ENCODE measurements at places on chromosomes 7 and 10.

- peak; percentile 64 for DNase-seq
Measured at GRCh38 chr10:60148266-60148840, 241.3 kb downstream of the ANK3 start.

- no peak for DNase-seq
Measured at GRCh38 chr7:16708511-16708910, 45.0 kb upstream of the TSPAN13 start.

DNA sequence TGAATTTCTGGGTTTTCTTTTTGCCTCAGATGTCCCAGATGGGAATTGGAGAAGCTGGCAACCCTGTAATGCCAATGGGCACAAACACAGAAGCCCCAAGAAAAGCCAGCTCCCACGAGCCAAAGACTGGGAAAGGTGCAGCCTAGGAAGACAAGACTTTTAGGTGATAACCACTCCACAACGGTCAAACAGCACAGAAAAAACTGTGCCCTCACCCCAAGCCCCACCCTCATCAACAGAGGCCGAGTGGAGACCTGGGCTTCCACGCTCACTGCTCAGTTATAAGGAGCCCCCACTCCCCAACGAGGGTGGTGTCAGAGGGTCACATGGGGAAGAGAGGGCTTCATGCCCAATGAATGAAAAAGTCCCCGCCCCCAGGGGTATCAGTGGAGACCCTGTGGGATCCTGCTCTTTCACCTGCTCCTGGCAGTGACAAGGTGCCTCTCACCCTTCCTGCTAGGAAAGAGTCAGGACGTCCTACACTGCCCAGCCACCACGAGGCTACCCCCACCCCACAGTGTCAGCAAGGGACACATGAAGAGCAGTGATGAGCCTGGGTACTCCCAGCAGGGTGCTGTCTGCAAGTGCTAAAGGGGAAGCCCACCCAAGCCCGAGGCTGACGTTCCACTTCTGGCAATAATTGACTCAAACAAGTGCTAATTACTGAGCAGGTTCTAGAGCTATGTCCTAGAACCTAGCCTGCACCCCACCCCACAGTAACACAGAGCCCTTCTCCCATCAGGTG is 8.3 kb downstream of the TMEM273 start:
- DNase-seq = no peak

- no peak for DNase-seq
Measured at GRCh38 chr7:957418-958220, 3.1 kb upstream of the ADAP1 start.

DNA sequence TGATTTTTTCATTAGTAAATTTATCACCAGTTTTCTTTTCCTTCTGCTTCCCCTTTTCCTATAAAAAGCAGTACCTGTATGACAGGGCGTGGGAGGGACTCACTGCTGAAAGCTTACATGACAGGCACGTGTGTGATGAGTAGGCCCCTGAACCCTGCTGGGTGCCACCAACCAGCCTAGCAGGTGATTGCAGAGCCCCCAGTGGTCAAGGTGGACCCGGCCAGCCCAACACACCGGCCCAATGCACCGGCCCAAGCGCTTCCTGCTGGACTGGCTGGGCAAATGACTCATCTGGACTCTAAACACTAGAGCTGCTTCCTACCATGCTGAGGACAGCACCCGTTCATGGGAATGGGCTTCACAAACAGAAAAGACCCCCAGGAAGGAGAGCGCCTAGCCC is 89.8 kb upstream of the TMEM72 start:
- no peak for DNase-seq

DNA sequence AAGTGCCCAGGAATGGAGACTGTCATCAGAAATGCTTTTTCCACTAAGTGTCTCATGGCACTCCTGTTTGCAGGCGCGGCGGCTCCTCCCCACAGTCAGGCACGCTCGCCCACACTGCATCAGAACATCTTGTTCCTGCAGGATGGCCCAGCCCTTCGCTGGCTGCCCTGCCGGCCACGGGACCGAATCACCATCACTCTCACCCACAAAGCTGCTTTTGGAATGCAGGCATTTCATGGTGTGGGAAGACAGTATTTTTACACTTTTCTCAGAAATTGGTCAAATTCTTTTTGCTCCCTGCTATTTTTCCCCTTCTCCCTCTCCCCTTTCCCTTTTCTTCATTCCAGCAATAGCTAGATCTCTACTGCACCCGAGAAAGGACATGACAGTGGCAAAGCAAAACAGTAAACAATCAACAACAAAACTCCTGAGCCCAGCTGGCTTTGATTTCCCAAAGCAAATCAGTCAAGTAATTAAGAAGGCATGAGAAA is 176.1 kb upstream of the TNS3 start:
- DNase-seq = no peak

DNA sequence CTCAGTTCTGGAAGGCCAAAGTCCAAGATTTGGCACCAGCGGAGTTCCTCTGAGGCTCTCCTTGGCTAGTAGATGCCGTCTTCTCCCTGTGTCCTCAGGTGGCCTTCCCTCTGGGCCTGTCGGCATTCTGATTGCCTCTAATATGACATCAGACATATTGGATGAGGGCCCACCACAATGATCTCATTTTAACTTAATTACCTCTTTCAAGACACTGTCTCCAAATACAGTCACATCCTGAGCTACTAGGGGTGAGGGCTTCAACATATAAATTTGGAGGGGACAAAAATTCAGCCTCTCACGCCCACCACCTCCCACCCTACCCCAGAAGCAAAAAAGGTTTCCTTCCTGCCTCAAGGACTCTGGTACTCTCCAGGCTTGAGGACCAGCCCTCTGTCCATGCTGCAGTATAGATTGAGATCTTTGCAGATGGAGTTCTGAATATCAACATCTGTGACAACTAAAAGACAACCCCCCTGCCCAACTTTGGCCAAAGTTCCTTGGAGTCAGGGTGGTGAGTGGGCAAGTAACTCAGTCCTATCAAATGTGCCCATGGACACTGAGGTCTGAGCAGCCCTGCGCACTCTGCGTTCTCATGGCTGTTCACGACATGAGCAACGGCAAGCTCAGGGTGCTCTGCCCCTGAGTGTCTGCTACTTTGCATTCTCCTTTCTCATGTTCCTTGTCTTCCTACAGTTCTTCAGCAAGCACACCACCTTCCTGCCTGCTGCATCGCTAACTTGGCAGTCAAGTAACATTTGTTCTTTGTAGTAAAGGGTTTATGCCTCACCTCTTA is 11.5 kb downstream of the TMEM176B start:
- DNase-seq = no peak

DNA sequence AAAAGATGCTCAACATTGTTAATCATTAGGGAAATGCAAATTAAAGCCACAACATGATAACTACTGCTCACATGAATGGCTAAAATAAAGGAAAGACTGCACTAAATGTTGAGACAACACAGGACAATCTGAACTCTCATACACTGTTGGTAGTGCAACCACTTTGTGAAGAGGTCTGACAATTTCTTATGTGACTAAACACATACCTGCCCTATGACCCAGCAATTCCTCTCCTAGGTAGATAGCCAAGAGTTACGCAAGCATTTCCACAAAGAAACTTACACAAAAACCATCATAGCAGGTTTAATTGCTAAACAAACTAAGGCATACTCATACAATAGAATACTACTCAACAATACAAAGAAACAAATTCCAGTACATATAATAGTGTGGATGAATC is 41.8 kb upstream of the HERPUD2 start:
- DNase-seq = no peak

- peak; percentile 14 for DNase-seq
Measured at GRCh38 chr7:35648367-35648766, 46.6 kb downstream of the HERPUD2 start.

DNA sequence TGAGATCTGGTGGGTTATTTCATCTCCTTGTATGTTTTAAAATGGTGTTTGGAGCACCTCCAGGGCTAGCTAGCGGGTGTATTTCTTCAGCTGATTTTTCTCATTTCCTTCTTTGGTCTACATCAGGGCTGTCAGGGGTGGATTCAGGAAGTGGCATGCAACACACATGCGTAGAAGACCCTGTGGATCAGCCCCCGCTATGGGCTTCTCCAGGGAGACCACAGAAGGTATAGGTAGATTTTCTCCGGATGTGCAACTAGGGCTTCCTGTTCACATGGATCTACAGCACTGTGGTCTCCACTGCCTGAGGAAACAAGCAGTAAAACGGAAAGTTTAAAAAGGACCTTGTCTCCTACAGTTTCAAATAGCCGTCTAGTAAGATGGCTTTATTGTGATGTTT is 10.4 kb downstream of the NUB1 start:
- DNase-seq = no peak

- DNase-seq = no peak
Measured at GRCh38 chr10:43056568-43057011, 20.3 kb upstream of the RET start.

GRCh38 chr7:110017405-110017804 is 1073.5 kb upstream of the LRRN3 start:
- no peak for DNase-seq

- DNase-seq = no peak
Measured at GRCh38 chr7:68422281-68422680, 1176.0 kb upstream of the AUTS2 start.

DNA sequence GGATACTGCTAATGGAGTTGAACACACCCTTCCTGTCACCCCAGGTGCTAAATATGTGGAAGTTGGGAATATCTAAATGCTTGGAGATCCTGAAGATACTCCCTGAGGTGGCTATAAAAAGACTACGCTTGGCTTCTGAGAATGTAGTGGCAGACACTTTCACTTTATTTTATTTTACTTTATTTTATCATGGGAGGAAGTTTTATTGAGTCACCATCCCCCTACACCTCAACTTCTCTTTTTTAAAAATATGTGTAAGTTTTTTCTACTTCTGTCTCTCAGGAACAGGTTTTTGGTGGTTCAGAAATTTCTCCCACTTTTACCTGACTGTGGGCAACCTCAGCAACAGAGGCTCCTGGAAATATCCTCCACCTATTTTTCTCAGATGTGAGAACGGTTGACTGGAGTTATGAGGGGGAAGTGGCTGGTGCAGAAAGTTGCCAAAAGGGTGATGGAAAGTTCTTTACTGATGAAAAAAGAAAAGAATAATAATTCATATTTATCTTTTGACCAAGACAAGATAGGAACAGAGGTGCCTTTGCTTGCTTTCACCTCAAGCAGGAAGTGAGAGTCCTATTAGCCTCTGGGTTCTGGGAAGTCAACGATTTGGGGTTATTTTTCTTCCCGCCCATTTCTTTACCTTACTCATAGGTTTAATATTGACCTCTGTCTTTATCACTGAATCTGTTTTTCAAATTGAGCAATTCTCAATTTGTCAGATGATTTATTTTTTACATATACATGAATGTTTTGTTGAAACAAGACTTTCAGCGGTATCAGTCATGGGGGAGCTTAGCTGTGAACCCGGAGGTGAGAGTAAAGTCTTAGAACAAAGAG is 103.6 kb downstream of the AHR start:
- DNase-seq = no peak

DNA sequence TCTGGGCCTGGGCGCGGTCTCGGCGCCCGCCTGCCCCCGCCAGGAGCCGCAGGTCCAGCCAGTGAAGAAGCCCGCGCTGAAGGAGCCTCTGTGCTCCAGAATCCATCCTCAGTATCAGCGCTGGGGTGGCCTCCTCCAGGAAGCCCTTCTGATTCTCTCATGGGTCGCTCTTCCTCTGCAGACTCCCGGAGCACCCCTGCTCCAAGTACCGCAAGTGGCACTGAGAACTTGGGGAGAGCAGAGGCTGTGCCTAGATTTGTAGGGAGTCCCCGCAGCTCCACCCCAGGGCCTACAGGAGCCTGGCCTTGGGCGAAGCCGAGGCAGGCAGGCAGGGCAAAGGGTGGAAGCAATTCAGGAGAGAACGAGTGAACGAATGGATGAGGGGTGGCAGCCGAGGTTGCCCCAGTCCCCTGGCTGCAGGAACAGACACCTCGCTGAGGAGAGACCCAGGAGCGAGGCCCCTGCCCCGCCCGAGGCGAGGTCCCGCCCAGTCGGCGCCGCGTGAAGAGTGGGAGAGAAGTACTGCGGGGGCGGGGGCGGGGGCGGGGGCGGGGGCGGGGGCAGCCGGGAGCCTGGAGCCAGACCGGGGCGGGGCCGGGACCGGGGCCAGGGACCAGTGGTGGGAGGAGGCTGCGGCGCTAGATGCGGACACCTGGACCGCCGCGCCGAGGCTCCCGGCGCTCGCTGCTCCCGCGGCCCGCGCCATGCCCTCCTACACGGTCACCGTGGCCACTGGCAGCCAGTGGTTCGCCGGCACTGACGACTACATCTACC is at the start of gene ALOX5:
TSS of gene ALOX5 (plus strand) at position 641 of the 774 bp plus-strand sequence. CDS start at position 705, 64 bp downstream.
- peak; percentile 58 for DNase-seq

DNA sequence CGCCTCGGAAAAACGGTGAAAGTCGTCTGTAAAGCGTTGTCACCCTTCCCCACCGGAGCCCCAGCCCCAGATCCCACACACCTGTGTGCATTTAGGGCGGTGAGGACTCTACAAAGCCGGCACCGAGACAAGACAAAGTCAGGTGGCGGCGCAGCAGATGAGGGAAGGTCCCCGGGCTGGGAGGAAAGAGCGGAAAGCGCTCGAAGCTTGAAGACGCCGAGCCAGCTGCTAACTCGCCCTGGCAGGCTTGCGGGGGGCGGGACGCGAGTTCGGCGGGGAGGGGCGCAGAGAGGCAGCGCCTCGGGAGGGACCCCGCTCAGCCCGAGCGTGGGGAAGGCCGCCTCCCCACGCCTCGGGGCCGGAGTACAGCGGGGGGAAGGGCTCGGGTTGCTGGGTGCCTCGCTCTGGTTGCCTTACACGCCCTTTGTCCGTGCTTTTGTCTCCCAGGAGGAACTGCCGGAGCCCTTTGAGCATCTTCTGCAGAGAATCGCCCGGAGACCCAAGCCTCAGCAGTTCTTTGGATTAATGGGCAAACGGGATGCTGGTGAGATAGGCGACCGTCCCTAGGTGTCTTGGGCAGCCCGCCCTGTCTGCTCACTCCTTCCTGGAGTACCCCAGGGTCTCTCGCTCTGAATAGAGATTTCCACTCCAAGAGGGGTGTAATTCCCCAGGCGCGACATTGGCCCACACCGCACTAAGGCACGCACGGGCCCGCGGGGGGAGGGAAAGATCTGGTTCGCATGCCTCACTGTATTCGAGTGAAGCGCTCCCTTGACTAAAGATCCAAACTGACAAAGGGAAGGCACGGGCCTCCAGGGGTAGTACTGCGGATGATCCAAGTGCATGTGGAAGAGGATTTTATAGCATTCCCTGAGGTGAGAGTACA is 1.6 kb downstream of the TAC1 start:
- no peak for DNase-seq

- DNase-seq = no peak
Measured at GRCh38 chr7:104357166-104357565, 28.8 kb downstream of the LHFPL3 start.

DNA sequence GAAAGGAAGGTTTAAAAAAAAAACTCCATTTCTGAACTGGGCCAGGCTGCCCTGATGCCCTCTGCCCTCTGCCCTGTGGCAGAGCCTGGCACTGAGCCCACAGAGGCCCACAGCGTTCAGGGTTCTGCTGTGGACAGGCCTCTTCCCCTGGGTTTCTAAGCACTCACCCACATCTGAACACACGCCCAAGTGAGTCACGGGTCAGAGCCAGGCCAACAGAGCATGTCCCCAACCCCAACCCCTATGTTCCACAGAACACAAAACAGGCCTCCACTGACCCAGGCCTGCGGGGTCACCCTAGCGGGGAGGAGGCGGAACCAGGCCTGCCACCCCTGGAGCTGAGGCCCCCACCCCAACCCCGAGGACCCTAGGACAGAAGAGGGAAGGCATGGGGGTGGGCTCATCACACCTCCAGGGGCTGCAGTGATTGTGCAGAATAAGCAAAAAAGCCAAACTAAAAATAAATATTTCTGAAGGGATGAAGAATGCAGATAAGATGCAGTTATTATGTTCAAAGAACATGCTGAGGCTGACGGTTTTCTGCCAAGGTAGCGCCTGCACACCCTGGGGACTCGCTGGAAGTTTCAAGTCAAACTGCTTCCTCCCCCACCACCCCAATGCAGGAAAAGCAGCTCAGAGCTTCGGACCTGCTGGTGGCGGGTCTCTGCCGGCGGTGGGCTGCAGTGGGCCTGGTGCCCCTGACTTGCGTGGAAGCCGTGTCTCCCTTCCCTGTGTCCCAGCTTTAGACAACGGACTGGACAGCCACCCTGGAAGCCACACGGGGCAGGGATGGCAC is 5.4 kb downstream of the WDR86 start:
- no peak for DNase-seq
